RPMI7951 (cell line): ENCODE measurements at places on chromosomes 2 and 18. TPM values are rescaled to one million over a fixed set of nuclear protein-coding genes. Genes with fewer than 3 reads are reported as not detected.

DNA sequence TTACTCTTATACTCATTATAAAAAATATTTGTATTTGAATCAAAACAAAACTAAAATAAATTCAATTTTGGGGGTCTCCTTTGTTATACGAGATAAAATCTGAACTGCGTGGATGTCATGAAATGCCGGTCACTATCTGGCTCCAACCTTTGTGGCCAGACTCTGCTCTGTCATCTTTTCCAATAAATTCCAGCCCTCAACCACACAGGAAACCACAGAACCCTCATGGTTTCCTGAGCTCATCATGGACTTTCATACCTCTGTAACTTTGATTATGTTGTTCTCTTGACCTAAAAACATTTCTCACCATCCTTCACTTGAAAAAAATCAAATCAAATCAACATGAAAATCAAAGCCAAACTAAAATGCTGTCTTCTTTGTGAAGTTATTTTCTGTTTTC lies 724.7 kb downstream of the METTL4 start:
- DNase-seq: peak; percentile 73

- no peak for DNase-seq
Observed at GRCh38 chr2:105786231-105787230, 41.8 kb downstream of the NCK2 start.

DNA sequence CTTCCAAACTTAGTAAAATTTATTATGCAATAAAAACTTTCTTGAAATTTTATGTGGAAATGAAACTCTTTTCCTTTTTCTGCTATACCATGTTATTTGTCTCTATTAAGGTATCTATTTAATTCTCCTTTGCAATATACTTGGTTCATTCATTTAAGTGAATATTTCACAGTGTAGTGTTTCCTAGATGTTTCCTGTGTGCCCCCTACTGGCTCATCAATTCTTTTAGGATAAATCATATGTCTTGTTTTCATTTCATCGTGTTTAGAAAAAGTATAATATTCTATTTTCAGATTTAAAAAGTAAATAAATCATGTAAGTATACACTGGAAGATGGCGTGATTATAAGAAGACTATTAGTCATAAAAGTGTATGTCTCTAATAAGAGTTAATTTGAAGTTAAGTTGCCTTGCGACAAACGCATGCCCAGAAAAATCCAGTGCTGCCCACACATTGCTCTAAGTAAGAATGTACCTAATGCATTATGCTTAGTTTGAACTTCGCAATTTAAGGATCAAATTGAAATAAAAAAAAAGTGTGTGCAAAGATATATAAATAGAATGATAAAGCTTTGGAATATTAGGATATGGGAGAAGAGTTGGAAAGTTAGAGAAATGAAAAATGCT lies 525.4 kb downstream of the KCNJ3 start:
- DNase-seq: peak; percentile 2

DNA sequence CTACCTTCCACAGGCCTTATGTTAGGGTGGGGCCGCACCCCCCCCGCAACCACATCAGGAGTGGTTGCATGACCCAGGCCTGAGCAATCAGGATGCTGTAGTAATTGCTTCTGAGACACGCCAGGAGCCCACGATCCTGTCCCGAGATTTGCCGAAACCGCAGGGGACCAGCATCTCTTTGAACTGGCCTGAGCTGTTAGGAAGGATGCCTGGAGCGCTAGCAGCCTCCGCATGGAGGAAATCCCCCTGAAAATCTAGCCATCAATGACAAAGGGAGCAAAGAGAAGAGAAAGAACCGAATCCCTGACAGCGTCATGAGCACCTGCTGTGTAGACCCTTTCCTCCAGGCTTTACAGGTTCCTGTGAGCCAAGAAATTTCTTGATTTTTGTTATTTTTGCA lies 8.7 kb upstream of the TEX44 start:
- DNase-seq: peak; percentile 90

DNA sequence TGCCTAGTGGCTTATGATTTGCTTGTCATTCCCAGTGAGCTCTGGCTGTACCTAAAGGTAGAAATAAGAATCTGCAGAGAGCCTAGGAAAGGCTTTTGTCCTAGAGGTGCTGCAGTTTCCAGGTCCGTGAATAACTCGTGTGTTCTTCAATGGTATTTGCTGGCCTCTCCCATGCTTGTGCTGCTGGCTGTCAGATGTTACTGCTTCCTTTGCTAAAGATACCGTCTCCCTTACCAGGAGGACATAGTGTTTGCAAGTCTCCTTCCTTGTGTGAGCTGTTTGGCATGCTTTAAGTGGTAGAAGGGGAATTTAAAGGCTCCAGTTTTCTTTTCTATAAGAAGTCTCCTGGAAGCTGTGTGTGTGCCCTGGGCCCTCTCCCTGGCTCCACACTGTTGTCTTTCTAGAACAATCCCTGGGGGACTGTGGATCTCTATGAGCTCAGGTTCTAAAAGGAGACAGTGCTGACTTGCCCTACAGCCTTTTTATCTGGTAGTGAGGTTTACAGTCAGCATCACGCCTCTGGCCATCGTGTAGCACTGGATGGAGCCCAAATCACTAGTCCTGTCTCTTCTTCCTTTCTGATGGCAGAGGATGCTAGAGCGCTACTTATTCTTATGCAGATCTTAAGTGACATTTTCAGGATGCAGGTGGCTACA lies 65.8 kb downstream of the RNF144A start:
- no peak for DNase-seq

GRCh38 chr18:79964330-79965118 lies at the start of gene HSBP1L1:
HSBP1L1 (plus strand) TSS chr18:79964643; CDS start chr18:79964736, 93 bp downstream.
- no peak for DNase-seq

DNA sequence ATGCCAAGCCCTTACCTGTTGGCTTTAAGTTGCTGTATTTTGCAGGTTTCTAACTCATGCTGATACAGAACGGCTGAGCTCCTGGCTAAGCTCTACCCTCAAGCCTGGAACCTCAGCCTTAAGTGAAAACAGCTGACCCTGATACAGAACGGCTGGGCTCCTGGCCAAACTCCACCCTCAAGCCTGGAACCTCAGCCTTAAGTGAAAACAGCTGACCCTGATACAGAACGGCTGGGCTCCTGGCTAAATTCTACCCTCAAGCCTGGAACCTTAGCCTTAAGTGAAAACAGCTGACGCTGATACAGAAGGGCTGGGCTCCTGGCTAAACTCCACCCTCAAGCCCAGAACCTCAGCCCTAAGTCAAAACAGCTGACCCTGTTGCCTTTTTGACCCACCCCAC lies 17.6 kb upstream of the DNER start:
- peak; percentile 96 for DNase-seq

DNA sequence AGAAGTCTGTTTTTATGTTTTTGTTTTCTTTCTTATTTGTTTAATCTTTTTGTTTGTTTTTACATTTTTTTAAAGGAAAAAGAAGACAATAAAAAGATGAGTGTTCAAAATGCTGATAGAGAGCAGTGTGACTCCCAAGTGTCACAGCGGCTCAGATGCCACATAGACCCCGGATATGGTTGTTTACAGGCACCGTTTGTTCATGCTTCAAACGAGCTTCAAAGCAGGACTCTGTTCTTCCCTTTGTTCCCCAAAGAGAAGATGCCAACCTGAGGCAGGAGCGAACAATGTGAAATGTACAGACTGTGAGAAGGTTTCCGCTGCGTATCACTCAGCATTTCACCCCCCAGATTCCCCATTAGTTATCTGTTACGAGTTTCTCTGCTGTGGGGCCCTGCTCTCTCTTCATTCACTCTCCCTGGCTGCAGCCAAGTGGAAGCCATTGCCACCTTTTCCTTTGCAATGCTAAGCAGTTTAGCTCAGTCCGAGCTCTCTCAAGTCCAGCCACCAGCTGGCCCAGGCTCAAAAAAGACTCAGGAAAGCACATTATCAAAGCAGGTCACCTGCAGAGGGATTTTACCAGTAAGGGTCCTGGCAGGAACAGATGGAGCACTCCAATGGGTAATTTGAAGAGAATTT lies 36.4 kb upstream of the PHLPP1 start:
- DNase-seq: no peak

Gene ST6GAL2
- 28.6 and 34.7 TPM in 2 replicates for total RNA-seq

Gene TNFAIP6
- 7.3 and 8.8 TPM in 2 replicates for total RNA-seq

Gene FIGLA
- total RNA-seq: not detected in 2 replicates
